ENCODE measurements at places on chromosomes 7 and 10.

DNA sequence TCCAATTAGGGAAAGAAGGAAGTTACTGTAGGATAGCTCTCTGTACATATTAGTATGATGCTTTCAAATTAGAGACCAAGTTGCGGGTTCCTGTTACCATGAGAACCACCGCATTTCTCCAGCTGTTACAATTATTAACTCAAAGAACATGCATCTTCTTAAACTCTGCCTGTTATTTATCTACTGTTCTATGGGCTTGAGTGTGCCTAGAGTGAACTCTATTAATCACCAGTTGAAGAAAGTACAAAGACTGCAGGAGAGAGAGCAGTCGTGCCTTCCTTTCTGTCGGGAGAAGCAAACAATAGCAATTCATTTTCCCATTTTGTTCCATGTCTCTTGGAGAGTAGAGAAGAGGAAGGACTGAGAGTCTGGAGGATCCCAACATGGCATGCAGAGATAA, 1071.2 kb downstream of the TYW1 start:
- DNase-seq = no peak

GRCh38 chr10:15856328-15857015, 3.8 kb downstream of the MINDY3 start:
- no peak for DNase-seq

GRCh38 chr10:4633186-4633585, 192.8 kb upstream of the AKR1E2 start:
- DNase-seq = no peak

DNA sequence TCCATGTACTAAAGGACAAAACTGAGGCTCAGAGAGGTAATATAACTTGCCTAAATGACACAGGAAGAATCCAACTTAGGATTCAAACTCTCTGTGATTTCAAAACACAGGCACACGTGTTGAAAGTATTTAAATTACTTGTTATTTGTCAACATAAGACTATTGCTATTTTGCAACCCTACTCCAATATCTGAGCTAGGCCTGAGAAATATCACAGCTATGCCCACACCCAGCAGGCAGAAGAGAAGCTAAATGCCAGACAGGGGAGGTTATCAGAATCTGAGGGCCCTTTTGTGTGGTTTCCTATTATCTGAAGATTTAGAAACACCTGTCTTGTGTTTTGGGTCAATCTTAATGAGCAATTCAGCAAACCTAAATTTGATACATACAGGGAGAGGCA, 204.3 kb downstream of the ANK3 start:
- DNase-seq = no peak

DNA sequence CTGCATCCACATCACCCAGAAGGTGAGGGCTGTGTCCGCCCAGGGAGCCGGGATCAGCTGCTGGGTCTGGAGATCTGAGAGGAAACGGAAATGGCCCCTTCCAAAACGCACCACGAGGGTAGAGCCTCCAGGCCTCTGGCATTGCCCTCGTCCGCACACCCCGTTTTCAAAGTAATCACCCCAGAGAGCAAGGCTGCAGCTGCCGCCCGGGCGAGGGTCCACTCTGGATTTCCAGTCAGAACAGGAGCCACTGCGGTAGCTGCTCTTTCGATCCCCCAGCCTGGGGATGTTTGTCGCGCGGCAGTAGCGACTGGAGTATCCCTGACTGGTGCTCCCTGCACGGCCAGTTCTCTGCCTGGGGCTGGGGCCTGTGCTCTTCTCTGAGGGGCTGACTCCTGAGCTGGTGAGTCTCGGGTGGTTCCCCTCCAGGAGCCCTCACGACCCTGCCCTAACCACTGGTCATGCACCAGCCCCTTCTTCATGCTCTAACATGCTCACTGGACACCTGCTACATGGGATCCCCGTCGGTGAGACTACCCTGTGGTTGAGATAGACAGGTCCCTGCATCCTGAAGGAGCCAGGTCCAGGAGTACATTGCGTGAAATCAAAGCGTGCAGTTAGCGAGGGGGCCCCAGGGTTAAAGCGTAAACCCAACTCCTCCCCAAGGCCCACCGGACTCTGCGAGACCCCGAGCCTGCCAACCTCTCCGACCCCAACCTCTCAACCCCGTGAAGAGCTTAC, 99.2 kb downstream of the FOXL3 start:
- DNase-seq = no peak

- no peak for DNase-seq
Observed at GRCh38 chr10:2475711-2476217, 591.6 kb upstream of the PFKP start.

DNA sequence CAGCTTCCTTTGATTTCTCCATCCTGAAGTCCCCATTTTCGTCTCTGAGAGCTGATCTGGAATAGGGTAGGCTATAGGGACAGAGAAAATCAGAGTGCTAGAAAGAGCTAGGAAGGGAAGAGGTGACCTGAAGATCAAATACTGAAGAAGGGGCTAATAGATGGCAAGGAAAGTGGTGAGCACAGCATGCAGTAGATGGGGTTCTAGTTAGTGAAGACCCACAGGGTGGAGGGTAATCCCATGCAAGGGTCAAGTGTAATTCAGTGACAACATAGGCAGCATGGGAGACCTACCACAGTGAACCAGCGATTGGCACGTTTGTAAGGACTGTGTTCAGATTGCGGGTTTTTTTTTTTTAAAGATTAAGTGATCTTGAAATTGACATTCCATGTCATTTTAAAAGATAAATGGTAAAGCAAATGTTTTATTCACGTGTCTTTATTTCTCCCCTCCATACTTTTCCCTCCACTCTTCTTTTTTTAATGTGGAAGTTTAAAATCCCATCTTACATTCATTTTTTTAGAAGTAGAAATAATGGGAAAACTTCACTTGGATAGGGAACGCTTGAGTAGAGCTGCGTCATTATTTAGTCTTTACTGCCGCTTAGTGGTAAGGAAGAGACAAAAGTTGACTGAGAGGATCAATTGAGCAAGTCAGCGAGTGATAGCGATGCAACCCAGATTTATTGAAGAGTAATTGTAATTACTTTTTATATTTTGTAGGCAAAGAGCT, 21.0 kb upstream of the ABI1 start:
- DNase-seq = peak; percentile 72

DNA sequence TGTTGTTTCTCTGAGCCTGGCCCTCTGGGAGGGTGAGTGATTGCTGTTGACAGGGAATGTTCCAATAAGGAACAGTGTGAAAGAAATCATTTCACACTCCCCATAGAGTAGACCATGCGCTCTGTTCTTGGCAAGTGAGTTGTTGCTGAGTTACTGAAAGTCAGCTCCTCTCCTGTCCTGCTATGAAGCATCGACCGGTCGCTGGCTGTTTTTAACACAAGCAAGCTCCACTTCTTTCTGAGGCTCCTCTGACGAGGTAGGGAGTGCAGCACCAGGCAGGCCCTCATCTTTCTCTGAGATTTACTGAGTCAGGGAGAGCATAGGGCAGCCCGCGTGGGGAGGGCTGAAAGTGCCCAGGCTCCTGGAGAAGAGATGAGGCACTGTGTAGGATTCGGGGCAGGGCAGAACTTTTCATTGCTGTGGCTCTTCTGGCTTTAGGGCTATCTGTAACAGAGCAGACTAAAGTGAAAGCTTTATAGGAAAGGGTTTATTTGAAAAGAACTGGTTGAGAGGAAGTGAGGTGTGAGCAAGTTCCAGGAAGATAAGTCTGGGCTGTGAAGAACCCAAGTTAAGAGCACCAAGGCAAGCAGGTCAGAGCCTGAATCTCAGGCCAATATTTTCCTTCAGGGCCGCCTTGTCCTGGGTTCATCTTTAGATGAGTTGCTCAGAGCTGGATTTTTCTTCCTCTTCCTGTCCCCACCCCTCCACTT, 332.2 kb downstream of the CCSER2 start:
- DNase-seq = no peak

- no peak for DNase-seq
Observed at GRCh38 chr7:44471850-44472249, 18.6 kb downstream of the NUDCD3 start.

All from activated CD4-positive, alpha-beta T cell treated with anti-CD3 and anti-CD28 coated beads, Interleukin-2, amount 10 ng/mL, durations not matched to agents 24 days and 14 days (primary cell).